ENCODE measurements at places on chromosomes 4 and X.

DNA sequence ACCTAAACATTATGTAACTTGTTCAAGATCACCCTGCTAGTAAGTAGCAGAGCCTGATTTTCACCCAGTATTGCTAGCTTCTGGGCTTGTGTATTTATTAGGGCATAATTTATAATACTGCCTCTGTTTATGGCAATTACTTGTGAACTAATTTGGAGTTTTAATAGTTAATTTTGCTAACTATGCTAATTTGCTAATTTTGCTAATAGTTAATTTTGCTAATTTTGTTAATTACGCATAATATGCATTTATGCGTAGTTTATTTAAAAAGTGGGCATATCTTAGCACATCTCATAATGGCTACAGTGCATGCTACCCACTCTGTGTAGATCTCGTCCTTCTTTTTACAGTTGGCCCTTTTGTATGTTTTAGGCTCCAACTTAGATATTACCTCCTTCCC lies 898.1 kb upstream of the EPHA5 start:
- DNase-seq = no peak

DNA sequence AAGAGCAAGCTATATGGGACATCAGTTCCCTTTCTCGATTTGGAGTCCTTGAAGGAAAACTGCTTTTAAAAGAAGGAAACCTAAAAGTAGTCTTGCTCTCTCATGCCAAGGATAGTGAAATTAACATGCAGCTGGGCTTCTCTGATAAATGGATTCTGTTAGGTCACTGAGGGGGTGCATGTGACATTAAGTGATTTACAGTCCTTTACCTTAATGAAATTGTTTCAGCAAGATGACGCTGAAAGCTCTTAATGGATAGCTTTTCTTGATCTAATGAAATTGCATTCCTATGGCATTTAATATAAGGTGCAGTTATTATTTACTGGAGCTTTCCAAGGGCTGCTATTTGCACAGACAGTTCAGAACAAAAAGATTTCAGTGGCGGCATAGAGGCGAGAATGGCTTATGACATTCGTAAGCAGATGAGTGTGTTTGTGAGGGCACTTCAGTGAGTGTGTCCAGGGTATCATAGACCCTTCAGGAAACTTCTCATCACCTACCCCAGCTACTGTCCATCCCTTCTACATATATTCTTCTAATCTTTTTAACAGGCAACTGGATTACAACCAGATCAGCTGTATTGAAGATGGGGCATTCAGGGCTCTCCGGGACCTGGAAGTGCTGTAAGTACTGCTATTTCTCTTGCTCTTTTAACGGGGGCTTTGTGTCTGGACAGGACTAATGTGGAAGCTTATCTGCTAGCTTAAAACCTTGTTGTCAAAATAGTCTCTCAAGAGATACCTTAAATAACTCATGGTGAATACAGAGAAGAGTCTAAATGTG lies 219.9 kb upstream of the PACRGL start:
- DNase-seq = no peak

DNA sequence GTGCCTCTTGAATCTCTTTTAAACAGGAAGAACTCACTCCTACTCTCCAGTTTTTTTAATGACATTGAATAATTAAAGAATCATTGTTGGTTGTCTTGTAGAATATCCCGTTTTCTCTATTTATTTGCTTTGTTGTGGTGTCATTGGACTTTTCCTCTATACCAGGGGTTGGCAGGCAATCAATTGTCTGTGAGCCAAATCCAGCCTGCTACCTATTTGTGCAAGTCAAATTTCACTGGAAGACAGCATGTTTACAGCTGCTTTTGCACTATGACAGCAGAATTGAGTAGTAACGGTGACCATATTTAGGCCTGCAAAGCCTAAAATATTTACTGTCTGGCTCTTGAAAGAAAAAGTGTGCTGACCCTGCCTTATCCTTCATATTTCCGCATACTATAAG lies 34.8 kb downstream of the POLA1 start:
- DNase-seq = no peak

GRCh38 chrX:42189576-42189975 lies 266.2 kb upstream of the CASK start:
- DNase-seq = no peak

DNA sequence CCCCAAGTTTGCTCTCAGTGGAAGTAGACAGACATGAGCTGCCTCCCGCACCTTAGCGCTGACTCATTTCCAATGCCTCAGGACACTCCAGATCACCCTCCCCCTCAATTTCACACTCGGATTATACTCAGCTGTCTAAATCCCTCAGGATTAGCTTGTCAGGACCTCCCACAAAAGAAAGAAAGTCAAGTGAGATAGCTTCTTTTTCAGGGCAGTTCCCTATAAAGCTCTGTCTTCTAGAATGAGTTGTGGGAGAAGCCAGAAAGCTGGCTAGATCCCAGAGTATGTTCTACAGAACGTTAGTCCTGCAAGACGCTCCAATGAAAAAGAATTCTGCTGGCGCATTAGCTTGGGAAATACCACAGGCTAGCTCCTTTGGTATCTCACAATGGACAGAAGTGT lies 51.2 kb upstream of the MTNR1A start:
- no peak for DNase-seq

DNA sequence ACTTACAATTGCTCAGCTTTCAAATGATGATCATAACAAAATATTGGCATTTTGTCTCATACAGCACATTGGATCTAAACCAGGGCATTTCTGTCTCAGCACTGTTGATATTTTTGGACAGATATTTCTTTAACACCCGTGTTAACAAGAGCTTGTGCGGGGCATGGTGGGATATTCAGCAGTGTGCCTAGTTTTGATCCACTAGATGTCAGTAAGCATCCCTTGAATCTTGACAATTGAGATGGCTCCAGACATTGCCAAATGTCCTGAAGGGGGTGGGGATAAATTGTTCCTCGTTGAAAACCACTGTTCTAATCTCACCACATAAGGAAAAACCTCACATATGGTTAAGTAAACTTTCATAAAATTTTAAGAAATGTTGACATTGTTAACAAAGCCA lies 806.3 kb downstream of the STIM2 start:
- DNase-seq = no peak

DNA sequence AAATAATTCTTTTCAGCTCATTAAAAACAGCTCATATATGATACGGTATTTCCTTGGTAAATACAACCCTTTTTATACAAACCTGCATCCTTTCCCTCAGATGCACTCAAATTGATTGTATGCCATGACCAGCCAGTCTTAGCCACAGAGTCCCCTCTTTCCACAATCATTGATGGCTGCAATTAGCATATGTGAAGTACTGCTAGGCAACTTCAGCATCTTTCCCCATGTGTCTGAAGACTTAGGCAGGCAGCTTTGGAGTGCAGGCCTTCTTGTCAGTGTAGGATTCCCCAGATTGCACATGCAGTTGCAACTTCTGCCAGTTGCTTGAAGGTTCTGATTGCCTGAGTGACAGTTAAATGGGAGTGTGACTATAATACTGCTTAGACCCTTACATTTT lies 15.6 kb upstream of the MBNL3 start:
- no peak for DNase-seq

DNA sequence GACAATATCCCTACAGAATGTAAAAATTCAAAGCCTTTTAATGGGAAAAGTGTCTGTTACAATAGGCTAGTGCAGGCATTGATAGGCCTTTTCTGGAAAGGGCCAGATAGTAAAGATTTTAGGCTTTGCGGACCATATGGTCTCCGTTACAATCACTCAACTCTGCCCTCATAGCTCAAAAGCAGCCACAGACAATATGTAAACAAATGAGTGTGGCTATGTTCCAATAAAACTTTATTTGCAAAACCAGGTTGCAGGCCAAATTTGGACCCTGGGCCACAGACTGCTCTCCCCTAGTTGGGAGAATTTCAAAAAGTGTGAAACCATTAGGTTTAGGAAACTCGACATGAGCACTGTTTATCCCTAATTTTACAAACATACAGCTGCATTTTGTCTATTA lies 112.2 kb downstream of the VCX3B start:
- no peak for DNase-seq

DNA sequence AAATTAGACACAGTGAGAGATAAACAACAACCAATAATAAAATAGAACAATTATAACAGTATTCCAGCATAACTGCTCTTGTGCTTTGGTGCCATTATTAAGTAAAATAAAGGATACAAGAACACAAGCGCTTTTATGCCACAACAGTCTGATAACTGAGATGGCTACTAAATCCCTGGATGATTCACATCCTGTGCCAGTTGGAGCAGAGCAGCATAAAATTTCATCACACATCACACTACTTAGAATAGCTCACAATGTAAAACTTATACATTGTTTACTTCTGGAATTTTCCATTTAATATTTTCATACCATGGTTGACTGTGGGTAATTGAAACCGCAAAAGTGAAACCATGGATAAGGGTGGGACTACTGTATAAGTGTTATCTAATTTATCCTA lies 399.9 kb upstream of the CNKSR2 start:
- DNase-seq = no peak

GRCh38 chr4:43047058-43047457 lies 154.5 kb downstream of the GRXCR1 start:
- no peak for DNase-seq

GRCh38 chr4:108060686-108061321 lies 71.1 kb downstream of the HADH start:
- DNase-seq = no peak

DNA sequence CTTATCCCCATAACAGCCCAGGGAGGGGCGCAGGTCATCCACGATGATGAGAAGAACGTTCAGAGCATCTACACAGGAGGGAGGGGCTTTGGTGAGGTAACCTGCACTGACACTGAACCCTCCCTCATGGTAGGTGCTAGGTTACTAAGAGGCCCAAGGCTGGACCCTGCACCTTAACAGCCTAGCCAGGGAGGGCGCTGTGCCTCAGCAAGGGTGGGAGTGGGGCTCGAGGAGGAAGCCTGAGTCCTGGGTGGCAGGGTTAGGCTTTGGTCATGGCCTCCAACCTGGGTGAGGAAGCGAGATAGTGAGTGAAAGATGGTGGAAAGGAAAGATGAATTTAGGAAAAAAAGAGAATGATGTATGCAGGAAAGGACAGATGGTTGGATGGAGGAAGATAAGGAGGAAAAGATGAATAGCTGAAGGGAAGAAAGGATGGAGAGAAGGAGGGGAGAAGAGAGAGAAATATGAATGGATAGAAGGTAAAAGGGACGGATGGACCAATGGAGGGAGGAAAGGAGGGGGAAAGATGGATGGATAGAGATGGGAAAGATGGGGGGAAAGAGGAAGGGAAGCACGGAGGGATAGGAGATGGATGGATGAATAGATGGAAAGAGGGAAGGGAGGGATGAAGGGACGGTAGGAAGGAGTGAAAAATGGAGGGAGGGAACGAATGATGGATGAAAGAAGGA lies 736 bp downstream of the IDS start:
- peak; percentile 53 for DNase-seq

DNA sequence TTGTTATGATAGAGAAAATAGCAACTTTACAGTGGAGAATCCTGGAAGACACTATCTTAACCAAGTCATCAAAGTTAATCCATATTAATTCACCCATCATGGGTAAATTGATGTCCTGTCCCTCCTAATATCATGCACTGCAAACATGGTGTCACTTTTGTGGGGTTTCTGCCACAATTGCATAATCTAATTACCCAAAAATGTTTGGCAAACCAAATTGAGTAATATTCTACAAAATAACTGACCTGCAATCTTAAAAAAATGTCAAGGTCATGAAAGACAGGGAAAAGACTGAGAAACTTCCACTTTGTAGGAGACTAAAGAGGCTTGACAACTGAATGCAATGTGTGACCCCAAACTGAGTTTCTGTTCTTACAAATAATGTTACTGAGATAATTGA lies 37.1 kb upstream of the PLAC8 start:
- DNase-seq = no peak

- DNase-seq = no peak
These were observed 9.3 kb downstream of the ZXDA start for GRCh38 chrX:57900975-57901374.

GRCh38 chrX:51614353-51615012 lies 4.2 kb downstream of the CENPVL3 start:
- DNase-seq = peak; percentile 53

GRCh38 chrX:80285131-80285773 lies 135.0 kb upstream of the TENT5D start:
- peak; percentile 3 for DNase-seq

DNA sequence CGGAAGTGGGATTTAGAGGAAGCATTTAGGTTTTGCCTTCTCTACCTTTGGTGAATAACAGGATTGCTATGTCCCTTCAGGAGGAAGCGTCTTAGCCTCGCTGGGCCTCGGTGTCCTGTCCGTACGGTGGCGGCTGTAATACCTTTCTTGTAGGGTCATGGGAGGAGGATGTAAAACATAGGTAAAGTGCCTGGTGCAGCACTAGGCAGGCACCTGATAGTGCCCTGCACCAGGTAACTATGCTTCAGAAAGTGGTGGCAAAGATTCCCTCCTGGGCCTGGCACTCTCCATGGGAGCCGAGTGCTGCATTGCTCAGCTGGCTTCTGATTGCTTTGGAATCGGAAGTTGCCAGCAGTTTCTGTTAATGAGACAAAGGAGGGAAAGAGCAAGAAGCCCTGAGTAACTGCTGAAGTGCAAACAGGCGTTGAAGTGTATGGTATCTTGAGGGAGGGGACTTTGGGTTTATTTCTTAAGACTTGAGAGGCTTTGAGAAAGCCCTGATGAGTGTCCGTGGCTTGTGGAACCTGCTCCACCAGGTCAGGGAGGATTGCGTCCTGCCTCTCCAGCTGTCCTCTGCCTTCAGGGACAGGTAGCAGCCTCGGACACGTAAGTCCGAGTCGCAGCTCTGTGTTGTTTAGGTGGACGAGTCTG lies 45.8 kb downstream of the TBC1D14 start:
- no peak for DNase-seq

DNA sequence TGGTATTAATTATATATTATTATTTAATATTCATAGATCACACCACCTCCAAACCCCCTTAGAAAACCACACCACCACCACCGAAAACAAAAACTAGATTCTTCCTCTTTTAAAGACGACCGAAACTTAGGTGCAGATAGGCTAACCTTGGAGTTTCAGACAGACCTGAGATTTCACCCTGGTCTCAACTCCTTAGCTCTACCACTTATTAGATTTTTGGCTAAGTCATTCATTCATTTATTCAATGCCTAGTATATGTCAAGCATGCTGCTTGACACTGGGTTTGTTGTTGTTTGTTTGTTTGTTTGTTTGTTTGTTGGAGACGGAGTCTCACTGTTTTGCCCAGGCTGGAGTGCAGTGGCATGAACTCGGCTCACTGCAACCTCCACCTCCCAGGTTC lies 9.5 kb upstream of the BMP2K start:
- DNase-seq = no peak

DNA sequence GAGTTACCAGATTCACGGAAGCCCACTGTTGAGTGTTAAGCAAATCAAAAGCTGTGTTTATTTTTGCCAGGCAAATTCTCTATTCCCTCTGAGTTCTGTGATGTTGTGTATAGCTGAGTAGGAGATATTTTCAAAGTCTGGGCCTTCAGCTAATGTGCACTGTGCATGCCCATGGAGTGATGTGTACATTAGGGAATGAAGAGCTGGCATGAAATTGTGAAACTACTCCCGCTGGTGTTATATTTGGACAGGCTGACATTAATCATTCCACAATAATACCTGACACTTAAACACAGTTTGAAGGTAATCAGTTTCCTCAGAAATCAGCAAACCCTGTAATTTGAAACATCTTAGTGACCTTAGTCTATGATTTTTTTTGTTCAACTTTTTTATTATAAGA lies 88.1 kb upstream of the MBNL3 start:
- DNase-seq = peak; percentile 12

GRCh38 chrX:127570276-127570675 lies 481.9 kb downstream of the ACTRT1 start:
- DNase-seq = no peak

GRCh38 chr4:2827071-2827873 lies 16.4 kb upstream of the ADD1 start:
- DNase-seq = no peak

- DNase-seq = no peak
These were observed 357.4 kb downstream of the STIM2 start for GRCh38 chr4:27218013-27218412.

Measured in NCI-H748 treated with DMSO at 0.1 percent for 48 hours (cell line).